ENCODE measurements at places on chromosomes 1 and 21.
A peak's percentile ranks its signal among the peaks of the same experiment; 100 is the strongest.

- DNase-seq = no peak
Observed at GRCh38 chr1:234989479-234990327, 138.9 kb downstream of the TOMM20 start.

DNA sequence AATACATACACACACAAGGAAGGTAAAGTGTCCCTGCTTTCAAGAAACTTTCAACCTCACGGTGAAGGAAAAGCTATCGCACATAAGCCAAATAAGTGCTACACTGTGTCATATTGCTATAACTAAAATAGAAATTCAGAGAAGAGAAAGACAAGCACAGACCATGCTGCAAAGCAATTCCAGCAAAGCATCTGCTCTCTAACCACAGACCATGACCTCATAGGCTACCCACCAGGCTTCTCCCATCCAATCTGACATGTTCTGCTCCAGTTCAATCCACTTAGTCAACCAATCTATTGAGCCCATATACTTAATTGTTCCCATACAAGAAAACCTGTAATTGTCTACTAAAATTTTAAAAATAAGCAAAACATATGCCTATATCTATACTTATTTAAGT lies 211.3 kb downstream of the BARHL2 start:
- no peak for DNase-seq

GRCh38 chr1:19439464-19440171 lies 45.7 kb downstream of the CAPZB start:
- DNase-seq = no peak

DNA sequence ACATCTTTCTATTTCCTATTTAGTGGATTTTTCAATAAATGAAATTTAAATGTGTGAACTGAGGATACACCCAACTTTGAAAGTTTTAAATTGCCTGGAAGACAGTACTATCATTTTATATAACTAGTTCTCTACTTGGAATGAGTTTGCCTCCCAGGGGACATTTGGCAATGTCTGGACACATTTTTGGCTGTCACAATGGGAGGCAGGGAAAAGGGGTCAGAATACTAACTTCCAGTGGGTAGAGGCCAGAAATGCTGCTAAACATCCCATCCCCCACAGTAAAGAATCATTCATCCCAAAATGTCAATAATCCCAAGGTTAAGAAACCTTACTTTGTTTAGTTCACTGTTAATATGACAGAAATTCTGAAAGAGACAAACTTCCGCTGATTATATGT lies 13.2 kb upstream of the NRAS start:
- no peak for DNase-seq

GRCh38 chr1:20534659-20535417 lies 17.5 kb upstream of the FAM43B start:
- DNase-seq = no peak

DNA sequence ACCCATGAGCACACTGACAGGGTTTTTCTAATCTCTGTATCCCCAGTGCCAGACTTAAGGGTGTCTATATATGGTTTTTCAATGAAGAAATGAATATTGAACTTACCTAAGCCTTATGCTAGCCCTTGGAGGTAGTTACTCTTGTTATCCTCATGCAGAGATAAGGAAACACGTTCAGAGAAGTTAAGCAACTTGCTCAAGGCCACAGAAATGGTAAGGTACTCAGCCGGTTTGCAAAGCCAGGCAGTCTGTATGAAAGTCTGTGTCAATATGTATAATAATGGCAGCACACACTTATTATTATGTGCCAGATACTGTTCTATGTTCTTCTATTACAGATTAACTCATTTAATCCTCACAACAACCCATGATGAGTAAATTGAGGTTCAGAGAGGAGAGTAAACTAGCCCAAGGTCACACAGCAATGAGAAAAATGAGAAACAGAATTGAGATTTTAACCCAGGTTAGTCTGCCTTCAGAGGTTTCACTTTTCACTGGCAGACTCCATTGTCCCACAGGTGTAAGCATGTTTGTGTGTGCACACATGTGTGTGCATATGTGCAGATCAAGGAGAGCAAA lies 54.6 kb upstream of the CSF3R start:
- DNase-seq = no peak

- peak; percentile 10 for DNase-seq
Observed at GRCh38 chr1:177384461-177384860, 213.7 kb downstream of the BRINP2 start.

- no peak for DNase-seq
Observed at GRCh38 chr1:205286335-205286950, 35.1 kb downstream of the NUAK2 start.

DNA sequence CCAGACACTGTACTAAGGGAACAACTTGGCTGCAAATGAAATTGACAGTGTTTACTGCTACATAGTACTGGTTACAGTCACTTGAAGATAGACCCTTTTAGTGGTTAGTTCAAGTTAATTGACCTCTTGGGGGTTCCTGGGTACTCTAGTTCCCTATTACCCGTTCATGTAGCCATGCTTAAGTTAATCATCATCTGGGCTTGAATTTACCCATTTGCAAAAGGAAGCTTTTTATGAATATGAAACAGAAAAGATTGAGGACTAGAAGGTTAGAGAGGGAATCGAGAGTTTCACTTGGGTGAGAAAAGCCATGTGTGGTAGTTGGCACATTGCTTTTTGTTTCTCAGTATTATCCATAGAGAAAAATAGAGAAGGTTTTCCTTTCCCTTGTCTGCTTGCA lies 2.7 kb downstream of the MIA3 start:
- DNase-seq = no peak

DNA sequence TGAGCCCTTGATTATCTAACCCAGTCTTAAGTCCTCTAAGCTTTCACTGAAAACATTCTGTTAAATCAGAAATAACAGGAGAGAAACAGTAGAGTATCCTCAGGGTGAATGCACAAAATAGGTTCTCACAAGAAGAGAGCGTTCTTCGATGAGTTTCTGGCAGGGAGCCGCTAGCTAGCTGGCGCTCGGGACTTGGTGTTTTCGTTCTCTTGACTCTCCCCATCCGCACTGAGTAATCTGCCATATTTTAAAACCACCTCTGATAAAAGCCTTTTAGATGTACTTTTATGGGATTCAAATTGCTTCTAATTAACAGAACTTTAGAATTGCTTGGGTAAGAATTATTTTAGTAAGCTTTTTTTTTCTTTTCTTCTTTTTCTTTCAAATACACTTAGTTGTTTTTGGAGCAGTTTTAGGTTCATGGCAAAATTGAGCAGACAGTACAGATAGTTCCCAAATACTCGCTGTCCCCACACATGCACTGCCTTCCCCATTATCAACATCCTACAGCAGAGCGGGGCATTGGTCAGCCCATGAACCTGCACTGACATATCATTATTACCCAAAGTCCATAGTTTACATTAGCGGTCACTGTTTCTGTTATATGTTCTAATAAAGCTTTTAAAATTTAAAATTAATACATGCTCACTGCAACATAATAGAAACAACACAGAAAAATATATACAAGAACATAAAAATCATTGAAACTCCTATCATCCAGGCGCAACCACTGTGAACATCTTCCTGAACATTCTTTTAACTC lies 35.4 kb downstream of the PRDM2 start:
- DNase-seq = no peak
